ENCODE measurements at places on chromosomes 7 and 10.

GRCh38 chr10:48390933-48391845 is 84.7 kb downstream of the MAPK8 start:
- no peak for DNase-seq

GRCh38 chr10:28548781-28549498 is 16.0 kb downstream of the WAC start:
- peak; percentile 34 for DNase-seq

GRCh38 chr7:79988653-79989052 is 146.0 kb upstream of the GNAI1 start:
- DNase-seq = no peak

GRCh38 chr7:142485617-142486226 is 227.9 kb upstream of the PRSS58 start:
- DNase-seq = no peak

DNA sequence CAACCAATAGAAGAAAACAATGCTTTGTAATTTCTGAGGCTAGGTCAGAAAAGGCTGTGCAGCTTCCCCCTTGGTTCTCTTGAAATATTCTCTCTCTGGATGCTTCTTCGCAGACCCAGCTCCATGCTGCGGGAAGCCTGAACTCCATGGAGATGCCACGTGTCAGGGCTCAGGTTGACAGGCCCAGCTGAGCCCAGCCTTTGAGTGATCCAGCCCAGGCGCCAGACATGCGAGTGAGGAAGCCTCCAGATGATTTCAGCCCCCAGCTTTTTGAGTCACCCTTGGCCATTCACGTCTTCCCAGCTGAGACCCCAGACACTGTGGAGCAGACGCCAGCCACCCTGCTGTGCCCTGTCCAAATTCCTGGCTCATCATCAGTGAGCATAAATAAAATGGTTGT is 378.4 kb upstream of the NRP1 start:
- no peak for DNase-seq

GRCh38 chr7:149854611-149855360 is 16.6 kb downstream of the ZNF862 start:
- peak; percentile 89 for DNase-seq

- no peak for DNase-seq
These were observed 492.0 kb upstream of the CNTNAP2 start for GRCh38 chr7:145624618-145625017.

DNA sequence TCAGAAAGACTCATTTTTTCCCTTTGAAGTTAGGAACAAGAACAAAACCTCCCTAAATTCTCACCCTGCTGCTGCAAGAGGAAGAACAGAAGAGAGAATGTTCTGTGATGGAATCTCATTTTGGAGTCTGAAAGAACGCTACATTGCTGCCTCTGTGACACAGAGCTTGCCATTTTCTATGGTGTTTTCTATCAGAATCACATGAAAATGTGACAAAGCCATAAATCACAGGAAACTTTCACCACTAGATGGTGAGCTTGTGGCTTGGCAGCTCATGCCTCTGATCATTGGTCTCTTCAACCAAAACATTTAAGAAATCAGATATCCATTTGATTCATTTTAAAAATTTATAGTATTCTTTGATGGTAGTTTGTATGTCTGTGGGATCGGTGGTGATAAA is 82.9 kb downstream of the CADPS2 start:
- DNase-seq = no peak

- no peak for DNase-seq
These were observed 375.7 kb upstream of the NPSR1 start for GRCh38 chr7:34282271-34282670.

DNA sequence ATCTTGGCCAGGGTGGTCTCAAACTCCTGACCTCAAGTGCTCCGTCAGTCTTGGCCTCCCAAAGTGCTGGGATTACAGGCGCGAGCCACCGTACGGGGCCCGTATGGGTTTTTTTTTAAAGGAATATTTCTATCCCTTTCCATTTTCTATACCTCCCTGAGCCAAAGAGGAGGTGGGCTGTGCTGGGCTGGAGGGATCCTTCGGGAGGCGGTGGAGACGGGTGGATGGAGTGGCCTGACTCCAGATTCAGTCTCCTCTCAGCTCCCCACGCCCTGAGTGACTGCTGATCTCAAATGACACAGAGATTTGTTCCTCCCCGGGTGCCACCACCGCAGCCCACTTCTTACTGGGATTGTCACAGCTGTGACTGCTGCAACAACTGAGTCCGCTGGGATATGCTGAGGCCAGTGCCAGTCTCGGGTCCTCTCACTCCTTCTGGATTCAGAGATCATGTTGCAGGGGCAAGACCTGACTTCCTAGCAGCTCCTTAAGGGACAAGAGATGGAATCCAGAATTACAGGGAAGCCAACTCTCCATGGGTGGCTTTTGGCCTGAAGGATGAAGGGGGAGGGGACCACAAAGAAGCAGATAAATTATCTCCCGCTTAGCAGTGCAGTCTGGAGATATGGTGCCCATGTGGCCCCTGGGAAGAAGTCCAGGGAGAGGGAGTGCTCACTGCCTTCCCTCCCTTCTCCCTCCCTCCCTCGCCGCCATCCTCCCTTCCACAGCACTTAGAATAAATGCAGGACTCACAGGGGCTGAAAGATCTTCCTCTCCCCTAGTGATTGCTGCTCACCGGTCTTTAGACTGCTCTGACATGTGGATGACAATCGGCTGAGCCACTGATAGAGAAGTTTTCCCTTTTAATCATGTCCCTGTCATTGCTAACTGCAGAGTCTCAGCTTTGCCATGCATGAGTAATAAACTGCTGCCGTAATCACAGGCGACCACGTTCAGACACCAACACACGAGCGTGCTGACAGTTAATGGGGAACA is 14.3 kb downstream of the GALNT17 start:
- no peak for DNase-seq

DNA sequence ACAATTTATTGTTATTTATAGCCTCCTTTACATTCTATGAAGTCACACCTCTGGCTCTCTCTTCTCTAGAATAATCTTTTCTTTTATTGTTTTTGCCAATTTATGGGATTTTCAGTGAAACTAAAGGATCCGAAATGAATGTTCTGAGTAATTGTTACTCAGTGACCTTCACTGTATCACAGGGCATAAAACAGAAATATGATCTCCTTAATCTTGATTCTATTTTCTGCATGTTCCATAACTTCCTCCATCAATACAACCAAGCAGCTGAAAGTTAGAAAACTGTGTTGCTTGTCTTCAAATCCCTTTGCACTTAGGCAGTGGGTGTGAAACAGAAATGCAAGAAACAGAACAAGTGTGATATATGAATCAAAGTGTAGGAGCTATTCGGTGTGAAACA is 57.4 kb upstream of the FERD3L start:
- DNase-seq = no peak

GRCh38 chr7:15352421-15353206 is 209.2 kb downstream of the AGMO start:
- no peak for DNase-seq

DNA sequence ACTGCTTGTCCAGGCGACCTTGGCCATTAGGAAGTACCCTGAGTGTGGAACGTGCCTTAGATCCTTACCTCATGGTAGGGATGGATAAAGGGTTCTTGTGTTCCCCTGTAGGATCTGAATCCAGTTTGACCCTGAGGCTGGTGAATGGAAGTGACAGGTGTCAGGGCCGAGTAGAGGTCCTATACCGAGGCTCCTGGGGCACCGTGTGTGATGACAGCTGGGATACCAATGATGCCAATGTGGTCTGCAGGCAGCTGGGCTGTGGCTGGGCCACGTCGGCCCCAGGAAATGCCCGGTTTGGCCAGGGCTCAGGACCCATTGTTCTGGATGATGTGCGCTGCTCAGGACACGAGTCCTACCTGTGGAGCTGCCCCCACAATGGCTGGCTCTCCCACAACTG is 31.6 kb downstream of the DMBT1 start:
- DNase-seq = no peak

DNA sequence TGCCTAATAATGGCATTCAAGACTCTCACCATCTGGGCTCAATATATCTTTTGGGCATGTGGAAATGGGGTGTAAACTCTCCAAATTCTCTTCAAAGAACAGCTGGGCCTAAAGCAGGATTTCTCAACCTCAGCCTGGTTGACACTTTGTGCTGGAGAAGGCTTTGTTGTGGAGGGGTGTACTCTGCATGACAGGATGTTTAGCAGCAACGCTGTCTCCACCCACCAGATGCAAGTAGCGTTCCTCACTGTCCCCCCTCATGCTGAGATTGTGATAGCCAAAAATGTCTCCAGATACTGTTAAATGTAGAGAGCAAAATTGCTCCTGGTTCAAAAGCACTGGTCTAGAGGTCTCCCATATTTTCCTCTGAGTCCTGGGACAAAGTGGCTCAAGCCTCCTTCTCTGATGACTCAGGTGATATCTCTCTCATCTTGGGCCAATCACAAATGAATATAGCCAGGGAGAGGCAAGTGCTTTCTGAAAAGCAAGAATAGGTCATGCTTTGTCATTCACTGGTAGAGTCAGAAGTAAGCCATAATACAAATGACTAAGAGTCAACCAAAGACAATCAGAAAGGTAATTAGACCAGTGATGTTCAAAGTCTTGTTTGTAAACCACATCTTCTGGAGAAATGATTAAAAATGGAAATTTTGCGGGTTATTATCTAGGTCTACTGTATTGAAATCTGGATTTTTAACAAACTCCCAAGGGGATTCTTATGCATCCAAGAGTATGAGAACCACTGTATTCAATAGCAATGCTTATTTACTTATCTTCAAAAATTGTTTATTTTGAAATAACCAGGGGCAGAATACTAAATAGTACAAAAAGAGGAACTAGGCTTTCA is 330.8 kb downstream of the PTEN start:
- DNase-seq = no peak

GRCh38 chr10:130820880-130821482 is 490.5 kb downstream of the TCERG1L start:
- DNase-seq = no peak

- DNase-seq = no peak
These were observed 98.7 kb downstream of the SVOPL start for GRCh38 chr7:138602451-138602850.

DNA sequence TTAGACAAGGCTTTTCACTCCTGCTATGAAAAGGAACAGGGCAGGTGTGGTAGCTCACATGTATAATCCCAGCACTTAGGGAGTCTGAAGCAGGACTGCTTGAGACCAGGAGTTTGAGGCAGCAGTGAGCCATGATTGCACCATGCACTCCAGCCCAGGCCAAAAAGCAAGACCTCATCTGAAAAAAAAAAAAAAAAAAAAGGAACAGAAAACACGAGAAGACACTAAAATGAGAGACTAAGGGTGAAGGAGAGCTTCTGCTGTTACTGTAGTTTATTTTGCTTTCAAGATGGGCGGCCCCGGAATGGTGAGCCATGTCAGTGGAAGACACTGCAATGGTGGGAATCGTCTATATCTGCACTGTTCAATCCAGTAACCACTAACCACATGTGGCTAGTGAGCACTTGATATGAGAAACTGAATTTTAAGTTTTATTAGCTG is 9.9 kb downstream of the PIP4K2A start:
- no peak for DNase-seq

DNA sequence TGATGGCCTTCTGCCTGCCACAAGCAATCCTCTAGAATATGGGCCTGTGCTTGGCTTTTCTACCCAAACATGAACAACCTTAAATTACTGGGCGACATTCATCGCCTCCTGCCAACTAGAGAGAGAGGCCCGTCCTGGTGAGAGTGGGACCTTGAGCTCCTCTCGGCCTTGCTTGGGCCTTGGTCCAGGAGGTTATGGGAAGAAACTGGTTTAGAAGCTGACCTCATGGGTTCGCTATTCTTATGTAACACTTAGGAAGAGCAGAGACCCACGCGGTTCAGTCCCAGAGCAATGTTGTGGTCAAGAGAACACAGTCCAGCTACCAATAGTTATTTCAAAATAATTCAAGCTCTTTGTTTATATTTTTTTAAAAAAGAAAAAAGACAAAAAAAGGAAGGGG is 176.3 kb upstream of the ZNF32 start:
- DNase-seq = no peak

DNA sequence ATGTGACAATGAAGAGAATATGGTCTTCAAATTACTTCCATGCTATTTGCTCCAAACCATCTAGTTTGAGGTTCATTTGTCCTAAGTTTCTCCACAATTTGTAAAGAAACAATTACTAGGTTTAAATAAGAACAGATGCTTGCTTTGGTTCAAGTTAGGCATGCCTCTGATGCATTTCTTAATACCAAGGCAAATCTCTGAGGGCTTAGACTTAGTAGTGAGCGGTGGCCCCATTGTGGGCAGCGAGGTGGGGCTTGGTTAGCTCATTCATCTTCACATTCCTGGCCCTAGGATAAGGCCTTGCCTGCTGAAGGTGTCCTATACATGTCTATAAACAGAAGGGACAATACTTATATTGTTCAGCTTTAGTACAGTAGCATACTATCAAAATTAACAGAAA is 52.4 kb upstream of the RHEB start:
- DNase-seq = no peak
